ENCODE measurements at places on chromosomes 7 and 10. TPM values are rescaled to one million over a fixed set of nuclear protein-coding genes. Genes with fewer than 3 reads are reported as not detected.

HOGA1 gene
- 13.3 TPM for total RNA-seq

DNA sequence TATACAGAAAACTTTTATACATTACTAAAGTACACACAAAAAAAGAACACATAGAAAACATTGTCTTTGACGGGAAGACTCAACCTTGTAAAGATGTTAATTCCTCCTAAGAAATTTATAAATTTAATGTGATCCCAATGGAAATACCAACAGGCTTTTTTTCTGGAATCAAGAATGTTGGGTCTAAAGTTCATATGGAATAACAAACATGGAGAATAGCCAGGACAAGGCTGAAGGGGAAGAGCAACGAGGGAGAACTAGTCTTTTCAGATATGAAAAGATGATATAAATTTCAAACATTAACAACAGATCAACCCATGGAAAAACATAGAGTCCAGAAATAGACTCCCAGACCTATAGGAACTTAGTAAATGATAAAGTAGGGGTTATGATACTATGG is 19.8 kb downstream of the HIPK2 start:
- DNase-seq: no peak

- DNase-seq: no peak
Measured at GRCh38 chr7:135195968-135196629, 15.2 kb downstream of the WDR91 start.

PRKRIP1 gene
- total RNA-seq: 22.6 TPM

DNA sequence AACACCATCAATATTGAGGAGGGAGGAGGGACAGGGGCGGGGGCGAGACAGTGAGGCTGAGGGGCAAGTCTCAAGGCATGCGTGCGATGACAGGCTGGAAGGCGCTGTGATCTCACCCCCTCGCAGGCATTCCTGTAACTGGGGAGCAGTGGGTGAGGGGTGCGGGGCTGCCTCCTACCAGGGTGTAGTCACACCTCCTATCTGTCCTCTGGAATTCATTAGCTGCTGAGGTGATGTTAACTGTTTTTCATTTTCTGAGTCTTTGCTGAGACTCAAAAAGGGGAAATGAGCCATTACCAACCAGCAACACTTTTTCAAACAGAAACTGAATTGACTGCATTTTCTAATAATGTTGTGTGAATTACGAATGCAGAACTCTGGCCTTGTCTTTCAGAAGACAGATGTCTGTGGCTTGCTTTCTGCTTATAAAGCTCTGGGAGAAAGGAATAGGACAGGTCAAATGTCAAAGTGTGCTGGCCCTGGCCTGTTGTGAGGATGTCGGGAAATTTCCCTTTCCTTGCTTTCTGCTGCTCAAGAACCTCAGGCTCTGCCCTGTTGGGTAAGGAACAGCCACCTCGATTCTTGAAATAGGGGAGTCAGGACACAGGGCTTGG is 23.7 kb upstream of the CDH23 start:
- DNase-seq: no peak

NUTM2E gene
- total RNA-seq: 0.06 TPM

ALOX5 gene
- total RNA-seq: 25.8 TPM

DNA sequence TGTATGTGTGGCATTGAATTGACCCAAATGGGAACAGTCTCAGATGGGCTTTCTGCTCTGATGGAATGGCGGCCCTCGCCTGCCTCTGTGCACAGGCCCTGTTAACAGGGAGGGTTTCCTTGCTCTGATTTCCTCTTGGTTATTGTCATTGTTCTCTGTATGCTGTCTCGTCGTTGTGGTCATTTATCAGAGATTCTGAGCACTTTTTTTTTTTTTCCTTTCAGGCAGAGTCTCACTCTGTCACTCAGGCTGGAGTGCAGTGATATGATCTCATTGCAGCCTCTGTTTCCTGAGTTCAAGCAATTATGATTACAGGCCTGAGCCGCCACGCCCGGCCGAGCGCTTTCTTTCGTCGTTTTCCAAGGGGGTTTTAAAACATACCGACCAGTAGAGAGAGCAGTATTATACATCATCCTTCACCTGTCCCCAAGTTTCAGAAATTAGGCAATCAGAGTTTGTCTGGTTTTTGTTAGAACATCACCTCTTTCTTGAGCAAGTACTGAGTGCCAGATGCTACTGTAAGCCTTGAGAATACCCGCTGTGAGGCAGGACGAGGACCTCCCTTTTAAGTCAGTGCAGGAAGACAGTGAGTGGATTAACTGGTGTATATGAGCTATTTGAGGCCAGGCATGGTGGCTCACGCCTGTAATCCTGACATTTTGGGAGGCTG is 6.5 kb downstream of the CHST12 start:
- DNase-seq: no peak

DNA sequence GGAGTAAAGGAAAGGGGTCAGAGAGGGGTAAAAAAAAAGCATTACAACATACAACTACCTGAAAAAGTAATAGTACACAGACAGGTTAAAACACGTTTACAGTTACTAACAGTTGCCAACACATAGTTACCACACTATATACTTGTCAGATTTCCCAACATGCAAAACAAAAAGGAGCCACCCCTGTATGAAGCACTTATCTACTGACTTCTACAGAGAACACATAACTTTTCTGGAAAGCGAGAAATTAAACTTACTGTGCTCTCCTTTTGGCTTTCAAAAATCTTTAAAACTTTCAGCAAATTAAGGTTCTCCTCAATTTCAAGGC is 2.1 kb downstream of the ABI1 start:
- no peak for DNase-seq

- DNase-seq: no peak
Measured at GRCh38 chr10:43393606-43394360, 15.2 kb downstream of the HNRNPF start.

ANKMY2 gene
- total RNA-seq: 28.0 TPM

ATP6V0A4 gene
- not detected for total RNA-seq

EN2 gene
- total RNA-seq: not detected

OR2A5 gene
- not detected for total RNA-seq

GRCh38 chr7:121062671-121063279 is 74.3 kb downstream of the CPED1 start:
- no peak for DNase-seq
